Panc1 (cell line): ENCODE measurements at places on chromosomes 12 and 14.

DNA sequence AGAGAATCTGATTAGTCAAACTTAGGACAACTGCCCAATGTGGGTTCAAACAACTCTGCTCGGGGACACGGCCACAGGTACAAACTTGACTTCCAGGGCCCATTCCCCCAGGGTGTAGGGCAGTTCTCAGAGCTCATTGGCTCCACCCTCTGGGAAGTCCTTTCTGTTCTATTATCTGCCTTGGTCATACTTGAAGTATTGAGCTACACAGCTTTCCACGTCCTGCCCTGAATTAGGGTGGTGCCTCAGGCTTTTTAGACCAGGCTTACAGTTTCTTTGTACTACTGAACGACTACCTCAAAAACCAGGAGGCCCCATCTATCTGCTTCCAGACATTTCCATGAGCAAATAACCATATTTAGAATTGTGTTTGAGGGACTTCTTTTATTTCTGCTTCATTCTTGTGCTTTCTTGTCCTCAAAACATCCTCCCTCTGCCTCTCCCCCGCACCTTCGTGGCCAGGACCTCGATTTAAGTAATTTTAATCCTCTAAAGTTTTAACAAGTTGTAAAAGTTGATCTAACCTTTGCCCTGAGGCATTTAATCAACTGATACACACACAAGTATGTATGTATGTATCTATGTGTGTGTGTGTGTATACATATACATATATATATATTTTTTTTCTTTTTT, 281.7 kb upstream of the AMIGO2 start:
- DNase-seq = no peak

DNA sequence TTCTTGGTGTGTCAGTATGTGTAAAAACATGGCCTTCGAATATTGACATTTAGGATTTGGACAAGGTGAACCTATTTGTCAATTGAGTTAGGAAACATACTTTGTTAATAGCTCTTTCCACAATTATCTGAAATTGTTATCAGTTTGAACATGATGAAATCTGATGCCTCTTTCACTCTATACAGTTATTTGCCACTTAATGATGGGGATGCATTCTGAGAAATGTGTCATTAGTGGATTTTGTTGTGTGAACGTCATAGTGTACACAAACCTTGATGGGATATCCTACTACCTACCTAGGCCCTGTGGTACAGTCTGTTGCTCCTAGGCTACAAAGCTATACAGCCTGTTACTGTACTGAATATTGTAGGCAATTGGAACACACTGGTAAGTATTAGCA, 4.8 kb downstream of the TULP3 start:
- DNase-seq = no peak

- no peak for DNase-seq
Observed at GRCh38 chr12:69733638-69734037, 5.0 kb upstream of the RAB3IP start.

DNA sequence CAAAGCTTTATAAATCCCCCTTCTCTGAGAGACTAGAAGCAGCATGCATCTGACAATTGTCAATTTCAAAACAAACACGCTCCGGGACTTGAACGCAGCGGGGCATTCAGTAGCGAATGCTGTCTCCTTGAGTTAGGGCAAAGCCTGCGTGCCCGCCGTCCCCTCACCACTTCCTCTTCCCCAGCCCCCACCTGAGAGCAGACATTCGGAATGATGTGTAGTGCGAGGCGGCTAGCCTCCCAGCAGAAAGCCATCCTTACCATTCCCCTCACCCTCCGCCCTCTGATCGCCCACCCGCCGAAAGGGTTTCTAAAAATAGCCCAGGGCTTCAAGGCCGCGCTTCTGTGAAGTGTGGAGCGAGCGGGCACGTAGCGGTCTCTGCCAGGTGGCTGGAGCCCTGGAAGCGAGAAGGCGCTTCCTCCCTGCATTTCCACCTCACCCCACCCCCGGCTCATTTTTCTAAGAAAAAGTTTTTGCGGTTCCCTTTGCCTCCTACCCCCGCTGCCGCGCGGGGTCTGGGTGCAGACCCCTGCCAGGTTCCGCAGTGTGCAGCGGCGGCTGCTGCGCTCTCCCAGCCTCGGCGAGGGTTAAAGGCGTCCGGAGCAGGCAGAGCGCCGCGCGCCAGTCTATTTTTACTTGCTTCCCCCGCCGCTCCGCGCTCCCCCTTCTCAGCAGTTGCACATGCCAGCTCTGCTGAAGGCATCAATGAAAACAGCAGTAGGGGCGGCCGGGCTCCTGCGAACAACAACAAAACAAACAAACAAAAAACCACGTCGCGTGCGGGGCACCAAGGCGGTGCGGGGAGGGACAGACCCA, 2.2 kb downstream of the PRMT8 start:
- DNase-seq = no peak

- DNase-seq = no peak
Observed at GRCh38 chr12:2984698-2985097, 25.5 kb downstream of the TEAD4 start.

GRCh38 chr12:32605326-32606095, 73.6 kb upstream of the DNM1L start:
- DNase-seq = no peak

DNA sequence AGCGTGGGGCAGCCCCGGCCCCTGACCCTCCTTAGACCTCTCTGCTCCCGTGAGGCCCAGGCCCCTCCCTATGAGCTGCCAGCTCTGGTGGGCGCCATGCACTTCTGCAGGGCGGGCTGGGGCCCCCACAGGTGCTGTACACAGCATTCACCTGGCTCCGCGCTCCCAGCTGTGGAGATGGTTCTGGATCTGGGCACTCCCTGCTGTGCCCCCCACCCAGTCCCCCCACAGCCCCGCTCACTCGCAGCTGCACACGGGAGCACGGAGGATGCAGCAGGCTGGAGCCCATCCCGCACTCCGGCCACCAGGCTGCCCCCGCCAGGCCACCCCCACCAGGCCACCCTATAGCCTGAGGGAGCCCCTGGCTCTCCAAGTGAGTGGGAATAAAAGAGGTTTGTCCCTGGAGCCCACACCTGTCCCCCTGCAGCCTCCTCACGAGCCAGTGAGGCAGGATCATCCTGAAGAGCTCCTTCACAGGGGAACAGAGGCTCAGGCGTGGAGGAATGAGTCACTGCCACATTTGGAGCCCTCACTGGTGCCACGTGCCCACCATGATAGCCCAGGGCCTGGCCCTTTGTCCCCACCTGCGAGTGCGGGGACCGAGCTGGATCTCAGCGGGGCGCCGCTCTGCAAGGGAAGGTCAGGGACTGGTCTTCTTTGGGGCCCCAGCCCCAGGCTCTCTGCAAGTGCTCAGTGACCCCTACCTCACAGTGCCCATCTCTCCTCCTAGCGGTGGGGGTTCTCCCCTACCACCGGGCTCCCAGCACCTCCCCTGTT, 1.9 kb downstream of the ADSS1 start:
- no peak for DNase-seq

GRCh38 chr14:60646226-60646818, 3.0 kb downstream of the SIX1 start:
- no peak for DNase-seq

DNA sequence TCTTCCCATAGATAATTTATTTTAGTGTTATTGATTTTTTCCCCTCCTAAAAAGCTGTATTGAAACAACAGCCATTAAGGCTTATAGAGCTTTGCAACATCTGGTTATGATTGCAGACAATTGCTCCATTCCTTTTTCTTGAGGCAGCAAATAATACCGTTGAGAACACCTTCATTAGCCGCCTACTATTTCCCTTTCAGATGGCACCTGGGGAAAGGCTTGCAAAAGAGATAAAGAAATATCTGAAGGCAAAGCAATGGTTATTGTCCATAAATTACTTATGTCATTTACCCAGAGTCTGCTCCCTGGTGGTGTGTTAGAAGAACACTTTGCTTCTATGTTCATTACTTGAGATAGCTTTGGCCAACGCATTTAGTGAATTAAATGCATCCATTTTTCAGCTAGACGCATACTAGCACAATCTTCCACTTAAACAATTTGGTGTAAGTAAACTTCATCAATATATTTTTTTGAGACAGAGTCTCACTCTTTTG, 377.8 kb downstream of the KCNH5 start:
- DNase-seq = no peak

DNA sequence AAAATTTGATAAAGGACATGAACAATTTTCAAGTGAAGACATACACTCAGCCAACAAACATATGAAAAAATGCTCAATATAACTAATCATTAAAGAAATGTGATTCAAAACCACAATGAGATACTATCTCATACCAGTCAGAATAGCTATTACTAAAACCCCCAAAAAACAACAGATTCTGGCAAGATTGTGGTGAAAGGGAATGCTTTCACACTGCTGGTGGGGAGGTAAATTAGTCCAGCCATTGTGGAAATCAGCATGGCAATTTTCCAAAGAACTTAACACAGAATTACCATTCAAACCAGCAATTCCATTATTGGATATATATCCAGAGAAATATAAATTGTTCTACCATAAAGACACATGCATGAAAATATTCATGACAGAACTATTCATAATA, 18.7 kb upstream of the TAS2R14 start:
- DNase-seq = no peak

GRCh38 chr12:19312637-19313036, 126.7 kb upstream of the AEBP2 start:
- no peak for DNase-seq

DNA sequence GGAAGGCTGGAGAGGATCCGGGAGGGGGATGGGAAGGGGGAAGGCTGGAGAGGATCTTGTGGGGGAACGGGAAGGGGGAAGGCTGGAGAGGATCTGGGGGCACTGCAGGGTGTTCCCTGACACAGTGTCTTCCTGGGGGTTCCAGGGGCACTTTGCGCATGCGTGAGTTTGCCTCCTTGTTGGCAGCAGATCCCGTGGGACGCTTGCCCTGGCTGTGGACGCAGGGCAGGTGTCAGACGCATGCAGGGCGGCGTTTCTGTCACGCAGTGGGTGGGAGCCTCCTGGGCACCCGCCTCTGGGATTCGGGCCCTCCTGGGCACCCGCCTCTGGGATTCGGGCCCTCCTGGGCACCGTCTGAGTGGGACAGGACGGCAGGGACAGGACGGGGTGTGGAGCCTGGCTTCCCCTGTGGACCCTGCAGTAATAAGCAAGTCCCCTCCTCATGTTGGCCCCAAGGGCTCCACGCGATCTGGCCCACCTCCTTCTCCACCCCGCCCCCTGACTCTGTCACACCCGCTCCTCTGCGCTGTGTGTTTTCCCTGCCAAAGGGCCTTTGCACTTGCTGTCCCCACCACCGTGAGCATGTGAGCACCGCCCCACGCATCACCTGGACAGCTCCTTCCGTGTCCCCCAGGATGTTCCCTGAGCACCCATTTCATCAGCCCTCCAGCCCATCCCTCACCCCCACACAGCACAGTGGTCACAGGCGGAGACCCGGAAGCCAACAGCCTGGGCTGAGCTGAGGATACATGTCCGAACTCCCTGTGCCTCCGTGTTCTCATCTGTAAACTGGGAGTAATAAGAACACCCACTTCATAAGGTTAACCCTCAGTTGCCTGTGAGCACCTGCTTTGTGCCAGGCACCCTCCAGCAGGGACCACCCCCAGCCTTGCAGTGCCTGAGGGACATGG, 4.4 kb downstream of the MMP17 start:
- no peak for DNase-seq

- no peak for DNase-seq
Observed at GRCh38 chr12:80708975-80709328, 1.5 kb downstream of the MYF6 start.

GRCh38 chr14:71672596-71672995, 259.6 kb upstream of the RGS6 start:
- no peak for DNase-seq

- no peak for DNase-seq
Observed at GRCh38 chr14:100619396-100620254, 32.4 kb upstream of the BEGAIN start.

DNA sequence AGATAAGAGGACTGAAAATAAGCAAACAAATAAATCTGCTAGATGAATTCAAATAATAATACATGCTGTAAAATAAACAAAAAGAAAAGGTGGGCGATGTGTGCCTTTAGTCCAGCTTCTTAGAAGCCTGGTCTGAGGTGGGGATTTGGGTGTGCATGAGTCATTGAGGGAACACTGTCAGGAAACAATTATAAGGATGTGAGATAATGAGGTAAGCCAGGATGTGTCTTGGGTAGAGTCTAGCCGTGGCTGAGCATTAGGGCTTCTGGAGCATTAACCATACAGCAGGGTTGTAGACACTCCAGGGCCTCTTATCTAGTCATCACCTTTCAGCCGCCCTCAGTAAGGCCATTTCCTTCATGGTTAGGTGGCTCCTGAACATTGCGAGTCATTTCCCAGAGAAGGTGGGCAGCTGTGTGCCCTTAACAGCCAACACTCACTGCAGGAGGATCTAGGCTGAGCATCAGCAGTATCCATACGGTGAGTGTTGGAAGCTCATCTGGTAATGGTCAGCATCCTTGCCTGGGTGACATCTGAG, 405.6 kb downstream of the GLT1D1 start:
- DNase-seq = no peak

DNA sequence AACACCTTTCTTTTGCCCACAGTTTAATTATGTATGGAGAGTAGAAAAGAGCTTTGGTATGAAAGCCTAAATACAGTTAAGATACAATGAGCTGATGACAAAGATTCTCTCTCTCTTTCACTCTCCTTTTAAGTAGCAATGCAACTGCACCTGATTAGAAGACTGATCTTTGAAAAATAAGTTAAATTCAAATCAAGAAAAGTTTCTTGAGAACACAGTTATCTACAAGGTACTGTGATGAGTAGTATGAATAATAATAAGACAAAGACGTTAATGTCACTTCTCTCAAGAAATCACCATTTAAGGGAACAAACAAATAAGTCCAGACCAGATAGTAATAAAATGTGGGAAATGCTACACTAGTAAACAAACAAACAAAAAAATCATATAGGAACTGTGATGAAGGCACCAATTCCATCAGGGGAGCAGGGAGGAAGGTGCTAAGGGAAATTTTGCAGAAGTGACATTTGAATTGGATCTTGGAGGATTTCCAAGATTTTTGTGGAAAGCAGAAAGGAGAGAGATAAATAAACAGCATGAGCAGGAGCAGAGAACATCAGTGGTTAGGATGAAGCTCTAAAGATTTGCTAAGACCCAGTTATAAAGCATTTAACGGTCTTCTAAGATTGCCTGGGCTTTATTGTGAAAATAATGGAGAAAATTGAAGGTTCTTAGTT, 65.2 kb upstream of the STK38L start:
- no peak for DNase-seq
